ENCODE measurements at places on chromosomes 5 and 9.

DNA sequence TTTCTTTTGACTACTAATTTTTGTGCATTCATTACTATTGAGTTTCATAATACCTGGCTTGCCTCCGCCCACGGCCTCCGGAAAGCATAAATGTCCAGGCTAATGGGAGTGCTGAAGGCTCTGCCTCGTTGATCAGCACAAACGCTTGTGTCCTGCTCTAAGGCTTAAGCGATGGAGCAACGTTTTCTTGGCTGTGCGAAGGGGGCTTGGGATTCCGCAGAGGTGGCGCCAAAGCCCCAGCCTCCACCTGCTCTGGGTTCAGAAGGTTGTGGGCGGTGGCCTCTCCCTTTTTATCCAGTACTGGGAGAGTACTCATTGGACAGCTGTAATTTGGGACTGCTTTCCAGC lies 19.7 kb downstream of the ANXA2R start:
- DNase-seq = peak; percentile 20

DNA sequence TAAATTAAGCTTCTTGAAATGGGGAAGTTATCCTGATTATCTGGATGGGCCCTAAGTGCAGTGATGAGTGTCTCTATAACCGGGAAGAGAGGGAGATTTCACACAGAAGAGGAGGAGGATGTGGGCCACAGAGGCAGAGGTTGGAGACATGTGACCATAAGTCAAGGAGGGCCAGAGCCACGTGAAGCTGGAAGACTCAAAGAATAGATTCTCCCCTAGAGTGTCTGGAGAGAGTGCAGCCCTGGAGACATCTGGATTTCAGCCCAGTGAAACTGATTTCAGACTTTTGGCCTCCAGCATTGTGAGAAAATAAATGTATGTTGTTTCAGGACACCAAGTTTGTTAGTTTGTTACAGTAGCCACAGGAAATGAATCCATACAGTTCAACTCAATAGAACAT lies 442.9 kb downstream of the NTRK2 start:
- no peak for DNase-seq

- DNase-seq = no peak
These were observed 182.2 kb upstream of the SMARCA2 start for GRCh38 chr9:1832960-1833359.

DNA sequence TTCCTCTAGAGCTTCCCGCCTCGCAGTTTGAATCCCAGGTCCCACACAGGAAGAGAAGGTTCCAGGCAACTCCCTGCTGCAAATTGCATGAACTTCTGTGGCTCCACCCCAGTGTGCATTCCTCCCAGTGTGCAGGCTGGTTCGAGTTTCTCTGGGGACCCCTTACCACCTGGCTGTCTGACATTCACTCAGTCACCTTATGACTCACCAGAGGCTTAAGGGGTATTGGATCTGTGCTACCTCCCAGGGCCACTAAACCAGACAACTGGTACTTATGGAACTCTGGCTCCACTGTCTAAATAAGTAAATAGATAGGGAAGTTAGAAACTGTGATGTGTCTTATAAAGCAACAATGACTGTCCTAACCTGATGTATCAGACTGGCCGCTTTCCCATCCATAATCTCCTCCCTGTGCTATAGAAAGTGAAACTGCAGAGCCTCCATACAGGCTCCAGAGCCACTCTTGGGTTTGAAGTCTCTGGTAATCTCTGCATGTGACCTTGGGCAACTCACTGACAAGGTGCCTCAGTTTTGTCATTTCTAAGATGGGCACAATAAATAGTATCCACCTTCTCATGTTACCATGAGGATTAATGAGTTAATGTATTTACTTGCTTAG lies 720.6 kb downstream of the SEMA5A start:
- no peak for DNase-seq

- no peak for DNase-seq
These were observed 83.6 kb downstream of the SMC2 start for GRCh38 chr9:104177676-104178075.

- DNase-seq = no peak
These were observed 103.6 kb upstream of the EGFLAM start for GRCh38 chr5:38154615-38155204.

DNA sequence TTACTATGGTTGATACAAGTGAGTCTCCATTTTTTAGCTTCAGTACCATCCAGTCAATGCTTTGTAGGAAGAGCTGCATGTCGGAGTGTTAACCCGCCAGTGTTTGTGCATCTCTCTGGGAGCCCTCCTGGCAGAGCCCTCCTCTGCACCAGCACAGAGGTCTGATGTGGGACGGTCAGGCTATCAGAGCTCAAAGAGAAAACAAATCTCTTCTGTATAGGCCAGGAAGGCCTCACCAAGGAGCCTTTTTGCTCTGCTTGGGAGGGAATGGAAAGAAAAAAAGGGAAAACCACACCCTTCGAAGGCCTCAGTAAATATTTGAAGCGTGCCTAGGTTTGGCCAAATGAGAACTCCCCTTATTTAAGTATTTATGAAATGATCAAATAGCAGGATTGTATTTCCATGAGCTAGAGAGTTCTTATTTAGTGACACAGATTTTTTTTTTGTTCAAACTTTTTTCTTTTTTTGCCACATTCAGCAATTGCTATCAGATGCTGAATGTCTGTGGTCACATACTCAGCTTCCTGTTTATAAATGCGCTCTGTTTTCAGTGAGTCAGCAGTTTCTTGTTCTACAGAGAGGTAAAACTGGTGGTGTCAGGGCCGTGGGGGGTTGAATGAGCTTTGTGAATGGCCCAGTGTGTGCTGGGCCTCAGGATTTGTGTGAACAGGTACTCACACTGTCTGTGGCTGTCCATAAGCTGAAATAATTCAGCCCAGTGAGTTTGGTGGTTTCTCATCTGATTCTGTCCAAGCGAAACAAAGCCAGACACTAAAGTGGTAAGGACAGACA lies 226.6 kb downstream of the SNX18 start:
- peak; percentile 20 for DNase-seq

- DNase-seq = no peak
These were observed 225.8 kb downstream of the ADAMTSL1 start for GRCh38 chr9:18699764-18700163.

- no peak for DNase-seq
These were observed 24.3 kb downstream of the RGS7BP start for GRCh38 chr5:64530076-64530475.

GRCh38 chr9:126561582-126561981 lies 52.1 kb upstream of the LMX1B start:
- DNase-seq = no peak

GRCh38 chr9:134412298-134412711 lies 86.0 kb downstream of the RXRA start:
- no peak for DNase-seq

DNA sequence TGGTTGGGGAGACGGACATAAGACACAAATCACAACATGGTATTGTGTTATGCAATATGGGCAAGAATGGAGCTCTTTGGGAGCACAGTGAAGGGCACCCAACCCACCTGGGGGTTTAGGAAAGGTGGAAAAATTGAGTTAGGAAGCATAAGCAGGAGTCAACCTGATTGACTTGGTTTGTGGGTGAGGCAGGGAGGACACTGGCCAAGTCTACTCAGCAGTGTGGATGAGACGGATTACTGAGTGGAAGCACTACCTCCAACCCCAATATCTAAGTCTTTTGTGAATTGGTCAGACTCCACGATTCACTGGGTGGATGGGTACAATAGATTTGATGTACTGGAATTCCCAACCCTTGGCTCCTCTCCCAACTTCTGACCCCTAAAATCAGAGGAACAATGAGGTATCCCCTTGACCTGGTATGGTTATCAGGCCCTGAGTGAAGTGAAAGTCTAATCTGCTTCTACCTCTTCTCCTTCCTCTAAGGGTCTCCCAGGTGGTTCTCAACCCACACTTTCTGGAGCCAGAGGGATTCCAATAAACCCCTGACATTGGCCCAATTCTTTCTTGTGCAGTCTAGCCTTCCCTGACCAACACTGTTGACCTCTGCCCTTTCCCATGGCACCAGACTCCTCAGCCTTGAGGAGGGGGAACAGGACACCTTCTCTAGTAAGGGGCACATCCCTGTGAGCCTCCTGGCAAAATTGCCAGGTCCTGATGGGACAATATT lies 5.2 kb downstream of the EGR1 start:
- no peak for DNase-seq

DNA sequence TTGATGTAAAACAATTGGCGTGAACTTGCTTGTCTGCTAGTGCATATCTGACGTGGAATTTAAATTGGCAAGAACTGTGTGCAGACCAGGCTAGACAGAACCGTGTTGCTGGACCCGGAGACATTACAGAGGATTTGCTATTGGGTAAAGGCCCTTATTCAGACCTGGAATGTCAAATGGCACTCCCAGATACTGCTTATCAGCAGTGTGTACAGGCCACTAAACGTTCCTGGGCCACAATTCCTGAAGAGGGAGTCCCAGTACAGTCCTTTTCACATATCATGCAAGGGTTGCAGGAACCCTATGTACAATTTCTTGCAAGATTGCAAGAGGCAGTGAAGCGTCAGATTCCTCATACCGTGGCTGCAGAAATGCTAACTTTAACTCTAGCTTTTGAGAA lies 13.5 kb upstream of the MCCC2 start:
- DNase-seq = no peak

DNA sequence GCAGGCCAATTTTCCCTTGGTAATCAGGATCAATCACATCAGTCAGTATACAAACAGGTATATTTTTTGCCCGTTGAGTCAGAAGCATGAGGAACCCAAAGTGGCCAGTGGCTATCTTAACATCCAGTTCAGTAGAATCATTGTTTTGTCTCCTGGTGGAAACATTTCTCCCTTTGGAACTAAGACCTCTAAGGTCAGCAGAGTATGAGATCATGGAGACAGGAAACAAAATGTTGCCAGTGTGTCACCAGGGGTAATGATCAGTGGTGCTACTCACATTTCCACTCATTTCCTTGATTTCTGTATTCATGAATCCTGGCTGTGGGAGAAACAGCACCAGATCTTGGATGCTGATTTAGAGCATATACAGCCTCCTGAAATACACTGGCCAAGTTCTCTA lies 553.0 kb downstream of the CSNK1G3 start:
- no peak for DNase-seq

DNA sequence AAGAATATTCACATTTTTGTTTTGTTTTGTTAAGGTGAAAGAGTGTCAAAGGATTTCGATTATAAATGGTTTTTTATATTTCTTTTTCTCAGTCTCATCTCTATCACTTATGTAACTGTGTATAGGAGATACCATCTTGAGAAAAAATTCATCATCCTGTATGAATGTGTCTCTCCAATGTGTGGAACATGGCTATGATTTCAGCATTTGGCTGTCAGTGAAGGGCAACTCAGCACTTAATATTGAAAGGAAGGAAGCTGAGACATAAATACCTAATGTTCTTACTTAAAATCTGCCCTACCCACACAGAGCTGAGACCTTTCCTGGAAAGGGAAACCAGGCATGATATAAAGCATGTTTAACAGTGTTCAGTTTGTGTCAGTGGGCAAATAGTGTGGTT lies 474.2 kb upstream of the RIOK2 start:
- DNase-seq = no peak

DNA sequence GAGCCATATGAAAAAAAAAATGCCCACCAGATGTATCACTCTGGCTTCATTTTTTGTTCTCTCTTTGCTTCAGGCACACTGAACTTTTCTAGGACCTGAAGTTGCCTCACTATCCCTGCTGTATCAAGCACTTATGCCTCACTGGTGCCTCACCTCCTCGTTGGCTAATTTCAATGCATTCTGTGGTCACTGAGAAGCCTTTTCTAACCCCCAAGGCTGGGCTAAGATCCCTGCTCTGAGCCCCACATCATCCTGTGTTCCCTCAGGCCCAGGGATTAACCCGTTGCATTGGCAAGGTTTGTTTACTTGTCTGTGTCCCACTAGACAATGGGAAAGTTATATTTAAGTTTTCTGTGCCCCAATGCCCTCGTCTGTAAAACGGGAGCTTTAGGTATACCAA lies 362.7 kb downstream of the OSTF1 start:
- no peak for DNase-seq

GRCh38 chr5:159263569-159263905 lies 447 bp downstream of the UBLCP1 start:
- DNase-seq = no peak

DNA sequence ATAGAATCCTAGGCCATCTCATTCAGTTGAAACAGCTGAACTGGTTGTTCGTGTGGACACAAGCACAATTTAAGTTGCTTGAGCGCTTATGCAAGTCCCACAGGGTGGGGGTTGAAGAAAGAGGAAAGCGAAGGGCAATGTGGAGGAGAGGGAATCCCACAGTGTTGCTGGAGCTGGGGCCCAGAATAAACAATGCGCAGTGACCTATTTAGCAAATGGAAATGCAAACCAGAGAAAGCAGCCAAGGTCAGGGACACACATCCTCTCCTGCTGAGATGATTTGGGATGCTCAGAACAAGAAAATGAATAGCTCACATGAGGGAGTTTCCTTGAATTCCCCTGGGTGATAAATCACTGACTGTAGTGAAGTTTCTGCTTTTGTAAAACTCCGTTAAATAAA lies 838.3 kb downstream of the TLE4 start:
- no peak for DNase-seq

- no peak for DNase-seq
These were observed 140.5 kb upstream of the TARS1 start for GRCh38 chr5:33300209-33300742.

GRCh38 chr5:106720367-106720766 lies 950.4 kb downstream of the EFNA5 start:
- DNase-seq = no peak

DNA sequence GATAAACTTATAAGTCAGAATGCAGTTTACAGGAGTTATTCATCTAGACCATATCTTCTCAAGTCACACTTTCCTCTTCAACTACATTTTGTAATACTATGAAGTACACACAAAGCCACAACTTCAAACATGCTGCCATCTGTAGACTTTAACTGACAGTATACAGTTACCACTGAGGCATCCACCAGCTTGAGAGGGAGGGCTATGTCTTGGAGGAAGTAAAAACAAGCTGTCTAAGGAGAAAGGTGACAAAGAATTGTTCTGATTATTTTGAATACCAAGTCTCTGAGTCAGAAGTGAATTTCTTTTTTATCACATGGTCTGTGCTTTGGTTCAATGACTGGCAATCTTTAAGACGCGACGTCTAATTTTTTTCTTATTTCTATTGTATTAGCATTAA lies 97.6 kb upstream of the CDH10 start:
- no peak for DNase-seq

GRCh38 chr9:92807757-92808725 lies 43.4 kb upstream of the BICD2 start:
- peak; percentile 18 for DNase-seq

DNA sequence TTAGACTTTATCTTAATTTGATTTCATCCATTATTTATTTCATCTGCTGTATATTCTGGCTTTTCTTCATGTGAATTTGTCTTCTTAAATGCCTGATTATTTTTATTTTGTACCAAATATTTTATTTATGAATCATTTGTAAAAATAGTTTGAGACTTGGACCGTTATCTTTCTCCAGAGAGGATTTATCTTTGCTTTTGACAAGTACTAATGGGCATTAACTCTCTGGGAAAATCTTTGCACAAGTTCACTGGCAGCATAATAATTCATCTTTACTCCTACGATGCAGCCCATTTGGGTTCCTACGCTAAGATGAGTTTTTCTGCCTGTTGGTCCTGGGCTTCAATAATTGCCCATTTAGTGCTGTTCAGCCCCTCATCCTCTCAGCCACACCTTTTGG lies 131.0 kb upstream of the RORB start:
- no peak for DNase-seq

- no peak for DNase-seq
These were observed 71.4 kb downstream of the RFK start for GRCh38 chr9:76322810-76323209.

Measured in memory B cell (primary cell).